ENCODE measurements at places on chromosomes 6 and 20. TPM values are rescaled to one million over a fixed set of nuclear protein-coding genes. Genes with fewer than 3 reads are reported as not detected.

Gene ADGRF1
- total RNA-seq: not detected

- DNase-seq: no peak
Observed at GRCh38 chr6:25257686-25258348, 21.4 kb upstream of the CARMIL1 start.

- no peak for DNase-seq
Observed at GRCh38 chr20:31838646-31839292, 6.6 kb downstream of the FOXS1 start.

Gene DYNLT1
- 80.0 TPM for total RNA-seq

Gene EPHA7
- total RNA-seq: 2.0 TPM

GRCh38 chr20:19964289-19965265 lies 52.6 kb upstream of the NAA20 start:
- peak; percentile 67 for DNase-seq

DNA sequence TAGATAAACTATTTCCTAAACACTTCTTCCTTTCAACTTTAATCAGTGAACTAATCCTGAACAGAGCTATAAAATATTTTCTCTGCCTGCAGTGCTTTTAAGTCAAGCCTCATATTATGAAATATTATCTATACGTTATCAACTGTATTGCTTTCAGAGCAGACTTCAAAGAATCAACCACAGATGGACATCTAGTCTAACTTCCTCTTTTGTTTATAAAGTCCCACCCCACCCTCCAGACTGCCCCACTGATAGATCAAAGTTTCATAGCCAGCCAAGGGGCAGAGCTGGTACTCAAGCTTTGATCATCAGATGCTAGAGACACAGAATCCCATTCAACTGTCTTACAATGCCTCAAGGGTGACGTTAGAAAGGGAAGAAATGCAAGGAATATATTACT lies 308.3 kb downstream of the LAMA2 start:
- DNase-seq: no peak

DNA sequence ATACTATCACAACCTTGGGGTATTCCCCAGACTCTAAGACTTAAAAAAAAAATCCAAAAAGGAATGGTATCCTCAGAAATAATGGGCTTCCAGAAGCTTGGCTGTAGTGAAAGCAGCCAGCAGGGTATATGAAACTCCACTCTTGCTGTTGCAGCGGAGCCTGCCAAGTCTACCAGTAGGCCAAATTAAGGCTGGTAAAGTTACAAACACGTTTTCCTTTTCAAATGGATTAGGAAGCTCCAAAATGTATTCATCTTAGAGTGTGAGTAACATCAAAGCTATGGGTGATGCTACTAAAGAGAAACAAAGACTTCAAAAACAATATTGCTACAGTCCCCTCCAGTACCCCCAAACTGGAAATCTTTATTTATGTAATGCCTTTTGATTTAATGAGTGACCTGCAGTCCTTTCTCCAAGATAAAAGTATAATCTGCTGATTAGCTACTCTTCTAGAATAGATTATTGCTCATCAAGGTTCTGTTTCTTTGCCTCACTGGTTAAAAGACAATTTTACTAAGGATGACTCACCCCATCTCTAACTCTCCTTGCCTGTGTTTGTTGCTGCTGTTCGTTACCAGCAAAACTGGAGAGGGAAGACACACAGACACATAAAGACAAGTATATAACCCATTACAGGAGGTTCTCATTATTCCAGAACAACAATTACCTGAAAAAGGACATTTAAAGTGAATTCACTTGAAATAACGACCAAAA lies 84.9 kb downstream of the BTBD9 start:
- no peak for DNase-seq

DNA sequence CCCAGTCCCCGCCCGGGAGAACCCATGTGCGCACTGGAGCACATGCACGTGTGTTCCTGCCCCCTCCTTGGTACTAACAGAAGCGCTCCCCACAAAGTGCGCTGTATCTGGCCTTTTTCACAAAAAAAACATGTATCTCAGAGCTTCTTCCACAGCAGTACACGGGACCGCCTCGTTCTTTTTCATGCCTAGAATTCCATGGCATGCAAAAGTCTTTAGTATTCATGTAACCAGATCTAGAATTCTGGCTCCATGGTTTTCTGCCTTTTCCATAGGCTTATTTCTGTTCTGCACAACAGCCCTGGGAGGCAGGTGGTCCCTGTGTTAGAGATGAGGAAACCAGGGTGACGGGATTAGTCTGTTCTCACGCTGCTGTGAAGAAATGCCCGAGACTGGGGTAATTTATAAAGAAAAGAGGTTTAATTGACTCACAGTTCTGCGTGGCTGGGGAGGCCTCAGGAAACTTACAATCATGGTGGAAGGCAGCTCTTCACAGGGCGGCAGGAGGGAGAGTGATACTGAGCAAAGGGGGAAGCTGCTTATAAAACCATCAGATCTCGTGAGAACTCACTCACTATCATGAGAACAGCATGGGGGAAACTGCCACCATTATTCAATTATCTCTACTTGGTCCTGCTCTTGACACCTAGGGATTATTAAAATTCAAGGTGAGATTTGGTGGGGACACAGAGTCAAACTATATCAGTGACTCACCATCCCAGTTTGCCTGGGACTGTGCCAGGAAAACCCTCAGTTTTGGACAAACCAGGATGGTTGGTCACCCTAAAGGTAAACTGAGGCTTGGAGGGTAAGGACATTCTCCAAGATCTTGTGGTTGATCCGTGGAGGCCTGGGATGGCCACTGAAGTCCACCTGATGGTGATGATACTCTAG lies 41.0 kb downstream of the C20orf203 start:
- no peak for DNase-seq

- no peak for DNase-seq
Observed at GRCh38 chr6:96963809-96964208, 39.3 kb downstream of the KLHL32 start.

DNA sequence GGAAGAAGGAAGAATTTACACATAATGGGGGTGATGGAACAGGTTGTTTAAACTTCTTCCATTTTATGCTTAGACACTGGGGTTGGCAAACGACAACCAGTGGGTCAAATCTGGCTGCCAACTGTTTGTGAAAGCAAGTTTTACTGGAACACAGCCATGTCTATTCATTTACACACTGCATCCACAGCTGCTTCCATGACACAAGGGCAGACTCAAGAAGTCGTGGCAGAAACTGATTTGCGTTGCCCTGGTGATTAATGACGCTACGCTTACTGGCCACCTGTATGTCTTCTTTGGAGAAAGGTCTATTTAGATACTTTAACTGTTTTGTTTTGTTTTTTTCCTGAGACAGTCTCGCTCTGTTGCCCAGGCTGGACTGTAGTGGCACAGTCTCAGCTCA lies 19.0 kb downstream of the CTCFL start:
- no peak for DNase-seq

DNA sequence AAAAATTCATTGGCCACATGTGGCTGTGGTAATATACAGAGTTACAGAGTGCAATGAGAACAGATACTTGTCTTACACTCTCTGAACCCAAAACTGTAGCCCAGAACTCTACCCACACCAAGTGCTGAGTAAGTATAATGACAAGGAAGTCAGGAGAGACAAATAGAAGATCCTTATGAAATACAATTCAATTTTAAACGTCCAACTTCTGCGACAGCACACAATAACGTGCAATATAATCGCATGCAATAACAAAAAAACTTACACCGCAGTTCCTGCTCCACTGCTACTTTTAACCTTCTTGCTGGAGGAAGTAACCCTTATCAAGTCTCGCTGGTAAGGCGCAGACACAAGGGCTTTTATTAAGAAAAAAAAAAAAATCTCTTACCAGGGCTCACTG lies 881 bp downstream of the SFT2D1 start:
- no peak for DNase-seq

DNA sequence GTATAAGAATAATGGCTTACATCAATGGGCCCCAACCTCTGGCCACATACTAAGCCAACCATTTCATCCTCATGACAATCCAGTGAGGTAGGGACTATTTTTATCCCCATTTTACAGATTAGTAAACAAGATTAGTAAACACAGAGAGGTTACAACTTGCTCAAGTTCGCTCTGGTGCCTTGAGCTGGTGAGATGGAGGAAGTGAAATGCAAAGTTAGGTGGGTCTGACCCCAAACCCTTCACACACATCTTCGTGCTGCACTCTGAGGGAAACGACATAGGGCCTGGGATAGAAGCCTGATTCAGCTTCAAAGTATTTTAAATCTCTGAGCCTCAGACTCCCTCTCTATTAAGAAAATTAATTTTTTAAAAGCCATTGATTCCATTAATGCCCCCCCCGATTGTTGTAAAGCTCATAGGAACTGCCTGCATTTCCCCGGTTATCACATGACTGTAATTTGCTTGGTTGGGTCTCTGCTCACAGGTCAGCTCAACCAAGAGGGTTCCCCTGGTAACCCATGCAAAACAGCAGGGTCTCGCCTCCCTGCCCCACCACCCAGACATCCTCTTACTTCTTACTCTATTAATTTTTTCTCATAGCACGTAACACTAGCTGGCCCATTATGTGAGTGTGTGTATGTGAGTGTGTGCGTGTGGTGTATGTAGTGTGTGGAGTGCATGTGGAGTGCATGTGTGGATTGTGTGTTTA lies 221.2 kb downstream of the MAFB start:
- DNase-seq: no peak

DNA sequence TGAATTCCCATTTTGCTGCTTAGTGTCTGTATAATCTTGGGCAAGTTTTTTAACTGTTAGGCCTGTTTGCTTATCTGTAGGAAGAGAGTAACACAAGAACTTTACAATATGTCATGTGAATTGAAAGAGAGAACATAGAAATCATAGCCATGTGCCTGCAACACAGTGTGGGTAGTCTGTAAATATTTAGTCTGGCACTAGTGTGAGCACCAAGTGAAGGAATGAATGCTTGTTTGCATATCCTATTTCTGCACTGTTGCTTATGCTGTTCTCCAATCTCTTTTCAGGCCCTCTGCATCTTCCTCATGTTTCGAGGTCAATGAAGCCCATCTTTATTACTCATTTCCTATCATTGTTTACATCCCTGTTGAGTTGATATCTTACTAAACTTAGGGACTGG lies 49.2 kb downstream of the CBFA2T2 start:
- no peak for DNase-seq

GRCh38 chr6:95923518-95923917 lies 92.3 kb upstream of the FUT9 start:
- no peak for DNase-seq

DNA sequence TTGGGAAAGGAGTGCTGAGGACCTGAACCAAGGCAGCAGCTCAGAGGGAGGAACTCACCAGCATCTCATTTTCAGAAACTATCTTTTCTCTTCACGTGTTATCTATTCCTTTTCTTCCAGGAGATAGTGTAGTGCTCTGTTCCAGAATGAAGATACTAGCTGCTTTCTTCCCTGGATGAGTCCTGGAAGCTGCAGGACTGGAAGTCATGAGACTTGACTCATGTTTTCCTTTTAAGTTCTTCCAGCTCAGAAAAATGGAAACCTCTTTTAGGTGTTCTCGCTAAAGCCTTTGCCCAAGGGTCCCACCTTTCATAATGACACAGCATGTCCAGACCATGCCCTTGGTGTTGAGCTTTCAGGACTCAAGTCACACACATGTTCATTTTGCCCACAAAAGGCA lies 106.7 kb downstream of the UNC5CL start:
- no peak for DNase-seq

Gene NMBR
- total RNA-seq: not detected

GRCh38 chr20:44597930-44598329 lies 15.6 kb downstream of the PKIG start:
- no peak for DNase-seq

Gene SMPDL3A
- 8.6 TPM for total RNA-seq

GRCh38 chr6:106360410-106360988 lies at the start of gene CRYBG1:
CRYBG1 (plus strand) TSS chr6:106360717; CDS start chr6:106360909, 192 bp downstream.
- DNase-seq: peak; percentile 13

Gene CDSN
- not detected for total RNA-seq

DNA sequence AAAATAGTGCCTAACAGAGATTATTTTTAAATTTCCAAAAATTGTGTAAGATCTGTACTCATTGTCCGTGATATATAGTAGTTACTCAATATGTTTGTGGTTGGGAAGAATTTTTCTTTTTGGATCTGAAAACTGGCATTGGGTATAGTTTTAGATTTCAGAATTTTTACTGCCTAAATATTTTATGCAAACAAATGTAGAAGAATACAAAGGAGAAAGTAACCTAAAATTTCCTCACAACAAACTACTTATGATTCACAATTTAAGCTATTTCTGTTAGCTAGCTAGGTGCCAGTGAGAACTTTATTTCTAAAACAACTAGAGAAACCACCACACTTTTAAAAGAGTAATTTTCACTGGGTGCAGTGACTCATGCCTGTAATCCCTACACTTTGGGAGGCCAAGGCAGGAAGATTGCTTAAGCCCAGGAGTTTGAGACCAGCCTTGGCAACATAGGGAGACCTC lies 38.8 kb downstream of the SESN1 start:
- no peak for DNase-seq

Gene SCUBE3
- 1.3 TPM for total RNA-seq

Gene IL17A
- total RNA-seq: not detected

GRCh38 chr6:98887650-98888049 lies 53.3 kb downstream of the POU3F2 start:
- DNase-seq: no peak

DNA sequence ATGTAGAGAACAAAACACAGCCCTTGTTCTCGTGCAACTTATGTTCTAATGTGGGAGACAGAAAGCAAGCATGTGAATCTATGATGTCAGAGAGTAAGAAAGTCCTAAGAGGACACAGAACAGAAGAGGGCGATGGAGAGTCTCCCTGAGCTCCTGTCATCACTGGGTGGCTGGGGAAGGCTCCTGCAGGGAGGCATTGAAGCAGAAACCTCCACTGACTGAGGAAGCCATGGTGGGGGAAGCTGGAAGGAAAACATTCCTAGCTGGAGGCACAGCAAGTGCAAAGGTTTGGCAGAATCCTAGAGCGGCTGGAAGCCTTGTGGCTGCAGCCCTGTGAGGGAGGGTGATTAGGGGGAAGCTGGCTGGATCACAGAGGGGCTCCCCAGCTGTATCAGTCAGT lies 248.0 kb downstream of the CDH26 start:
- DNase-seq: no peak

Gene GPR63
- 0.90 TPM for total RNA-seq

Gene SYTL3
- 1.3 TPM for total RNA-seq

Gene HLA-DRB5
- total RNA-seq: not detected

Data from tibial nerve (tissue), 4 donors.